Activated naive CD8-positive, alpha-beta T cell treated with anti-CD3 and anti-CD28 coated beads for 36 hours (primary cell): ENCODE measurements at places on chromosomes 11 and 22.

DNA sequence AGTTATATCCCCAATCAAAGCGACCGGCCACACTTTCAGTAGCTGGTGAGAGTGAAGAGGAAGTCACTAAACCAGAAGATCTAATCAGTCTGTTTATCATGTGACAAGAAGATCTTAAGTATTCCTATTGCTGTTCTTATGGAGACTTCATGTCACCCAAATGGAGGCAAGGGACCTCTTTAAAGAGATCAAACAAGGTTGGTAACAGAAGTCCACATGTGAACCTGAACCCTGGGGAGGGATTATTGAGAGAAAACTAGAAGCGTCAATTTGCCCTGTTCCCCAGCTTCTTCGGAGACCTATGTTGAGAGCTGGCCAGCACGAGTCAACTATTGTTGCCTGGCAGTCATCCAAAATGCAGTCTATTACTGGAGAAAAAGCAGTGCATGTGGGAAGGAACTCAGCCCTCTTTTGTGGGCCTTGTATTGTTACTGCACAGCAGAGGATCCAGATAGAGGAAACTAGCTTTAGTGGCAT is 76.9 kb upstream of the CTSC start:
- peak; percentile 9 for DNase-seq

DNA sequence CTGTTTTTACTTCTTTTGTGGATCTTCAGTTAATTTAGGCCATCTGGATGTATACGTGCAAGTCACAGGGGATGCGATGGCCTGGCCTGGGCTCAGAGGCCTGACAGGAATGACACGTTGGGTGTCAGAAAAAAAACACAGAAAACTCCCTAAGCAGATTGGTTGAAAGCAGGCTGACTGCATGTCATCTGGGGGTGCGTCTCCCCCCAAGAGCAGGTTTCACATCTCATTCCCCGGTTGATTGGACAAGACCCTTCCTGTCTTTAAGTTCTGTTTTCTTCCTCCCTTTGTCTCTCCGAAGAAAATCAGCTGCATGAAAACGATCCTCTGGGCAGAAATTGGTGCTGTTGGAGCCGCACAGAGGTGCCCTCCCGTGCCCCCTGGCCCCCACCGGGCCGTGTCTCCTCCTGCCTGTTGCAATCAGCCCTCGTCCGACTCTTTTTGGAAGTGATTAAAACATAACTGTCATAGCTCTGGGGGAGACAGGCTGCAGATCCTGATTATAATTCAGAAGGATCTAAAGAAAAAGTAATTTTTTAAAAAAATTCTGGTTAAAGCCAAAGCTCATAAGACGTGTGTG is 71.8 kb upstream of the PARVG start:
- no peak for DNase-seq

DNA sequence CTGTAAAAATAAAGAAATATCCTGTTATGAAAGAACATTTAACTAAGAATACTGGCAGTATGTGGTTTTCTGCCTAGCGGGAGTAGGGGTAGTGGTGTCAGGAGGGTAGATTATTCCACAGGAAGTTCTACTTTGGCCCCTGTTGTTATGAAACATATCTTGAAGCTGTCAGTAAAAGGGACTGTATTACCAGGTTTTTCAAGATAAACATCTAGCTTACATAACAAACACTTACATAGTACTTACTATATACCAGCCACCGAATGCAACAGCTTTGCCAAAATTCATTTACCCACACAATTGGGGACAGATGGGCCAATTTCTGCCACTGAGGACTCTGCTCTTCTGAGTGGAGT is 3.7 kb downstream of the TMEM123 start:
- DNase-seq, result no peak

- peak; percentile 25 for DNase-seq
Measured at GRCh38 chr11:1336836-1337646, 27.6 kb upstream of the TOLLIP start.

DNA sequence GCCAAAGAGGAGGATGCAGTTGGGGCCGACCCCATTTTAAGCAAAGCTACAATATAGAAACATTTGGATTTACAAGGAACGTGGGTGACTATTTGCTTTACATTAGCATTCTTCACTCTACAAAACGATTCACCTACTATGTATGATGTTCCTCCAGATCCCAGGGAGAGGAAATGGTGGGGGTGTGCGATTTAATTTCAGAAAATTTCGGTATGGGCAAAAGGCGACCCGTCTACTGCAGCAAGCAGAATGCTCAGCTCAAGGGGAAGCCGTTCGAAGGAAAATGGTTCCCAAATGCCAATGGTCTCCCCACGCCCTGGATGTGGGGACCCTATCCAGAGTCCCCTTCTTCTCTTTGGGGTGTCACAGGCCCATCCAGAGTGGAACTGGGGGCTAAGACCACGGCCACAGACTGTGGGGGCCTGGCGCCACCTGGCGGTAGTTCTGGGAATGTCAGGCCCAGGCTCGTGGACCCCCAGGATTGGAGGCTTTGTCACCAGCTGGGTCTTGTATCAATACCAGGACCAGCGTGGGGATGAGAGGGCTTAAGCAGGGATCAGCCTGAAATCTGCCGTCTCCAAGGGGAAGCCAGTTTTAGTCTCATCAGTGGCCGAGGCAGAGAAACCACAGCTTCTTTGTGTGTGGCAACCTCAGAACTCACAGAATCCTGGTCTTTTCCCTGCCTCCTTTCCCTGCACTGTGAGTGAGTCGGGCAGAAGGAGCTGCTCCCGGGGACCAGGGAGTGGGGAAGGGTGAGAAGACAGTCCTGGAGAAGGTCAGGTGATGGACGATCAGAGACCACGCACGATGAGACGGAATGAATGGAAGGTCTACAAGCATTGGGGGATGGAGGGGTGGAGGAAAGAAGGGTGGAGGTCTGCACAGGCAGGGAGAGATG is 8.4 kb downstream of the LRRC10B start:
- DNase-seq, result peak; percentile 63

GRCh38 chr22:47295982-47296381 is 533.5 kb downstream of the TBC1D22A start:
- DNase-seq, result no peak

- DNase-seq, result no peak
Measured at GRCh38 chr11:126725043-126725442, 275.5 kb downstream of the KIRREL3 start.

DNA sequence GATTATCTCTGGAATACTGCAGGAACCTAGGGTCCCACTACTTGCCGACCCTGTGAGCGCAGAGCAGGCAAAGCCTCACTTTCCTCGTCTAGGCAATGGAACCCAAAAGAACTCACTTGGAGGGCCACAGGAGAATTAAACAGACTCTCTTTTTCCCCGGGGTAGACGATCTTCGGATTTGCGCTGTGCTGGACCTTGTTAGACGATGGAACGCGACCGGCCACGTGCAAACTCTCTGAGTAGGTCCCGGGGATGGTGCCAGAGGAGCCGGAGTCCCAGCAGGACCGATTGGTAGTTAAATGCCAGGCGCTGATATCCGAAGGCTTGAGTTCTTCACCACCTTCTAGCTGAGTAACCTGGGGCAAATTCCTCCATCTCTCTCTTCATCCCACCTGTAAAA is 1.0 kb upstream of the SLC1A2 start:
- DNase-seq, result no peak

- no peak for DNase-seq
Measured at GRCh38 chr22:39522567-39523300, 2.4 kb downstream of the ATF4 start.

GRCh38 chr11:8234425-8234821 is 29.3 kb downstream of the LMO1 start:
- DNase-seq, result no peak

DNA sequence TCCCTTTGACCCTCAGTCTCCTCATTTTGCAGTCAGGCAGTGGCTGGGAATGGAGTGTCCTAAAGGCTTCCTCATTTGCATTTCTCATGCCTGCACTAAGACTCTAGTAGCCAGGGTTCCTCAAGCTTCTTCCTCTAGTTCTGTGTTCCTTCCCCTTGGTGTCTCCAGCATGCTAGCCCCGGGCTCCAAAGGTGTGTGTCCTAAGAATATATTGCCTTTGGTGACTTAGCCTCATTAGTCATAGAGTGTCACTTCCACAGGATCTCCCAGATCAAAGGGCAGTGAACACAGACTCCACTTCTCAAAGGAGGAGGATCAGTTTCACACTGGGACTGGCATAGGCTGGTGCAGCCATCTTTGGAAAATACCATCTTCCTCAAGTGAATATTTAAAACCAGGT is 21.4 kb upstream of the ACER3 start:
- DNase-seq, result no peak

- no peak for DNase-seq
Measured at GRCh38 chr11:45606514-45607281, 58.7 kb downstream of the CHST1 start.

DNA sequence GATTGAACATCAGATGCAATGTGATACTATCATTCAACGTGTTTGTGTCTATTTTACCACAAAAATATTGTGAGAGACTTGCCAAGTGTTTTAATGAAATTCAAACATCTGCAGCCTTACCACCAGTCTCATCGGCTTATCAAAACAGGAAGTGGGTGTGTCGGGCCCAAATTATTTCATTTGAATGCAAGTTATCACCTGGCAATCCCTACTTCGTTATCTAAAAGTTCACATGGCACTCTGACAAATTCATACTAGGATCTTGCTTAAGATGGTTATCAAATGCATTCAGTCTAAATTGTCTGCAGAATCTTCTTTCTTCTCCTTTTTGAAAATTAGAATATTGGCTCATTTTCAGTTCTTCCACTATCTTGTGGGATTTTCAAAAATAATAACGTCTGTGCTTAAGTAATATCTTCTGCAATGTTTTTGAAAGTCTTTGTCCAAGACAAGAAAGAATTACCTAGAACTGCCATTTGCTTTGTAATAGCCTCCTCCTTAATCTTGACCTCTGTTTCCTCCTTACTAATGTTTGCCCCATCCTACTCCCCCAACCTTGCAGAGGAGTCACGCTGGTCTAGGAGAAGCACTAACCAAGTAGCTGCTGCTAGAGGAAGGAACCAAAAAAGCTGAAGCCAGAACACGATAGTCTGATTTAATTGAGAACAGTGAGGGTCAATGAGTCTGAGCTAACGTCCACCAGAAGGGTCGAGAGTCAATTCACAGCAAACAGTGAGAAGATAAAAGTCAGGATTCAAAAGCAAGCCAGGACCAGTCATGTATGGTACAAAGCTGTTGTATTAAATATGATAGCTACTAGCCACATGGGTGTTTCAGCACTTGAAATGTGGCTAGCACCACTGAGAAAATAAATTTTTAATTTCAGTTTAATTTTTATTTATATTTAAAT is 10.2 kb upstream of the BIRC3 start:
- DNase-seq, result no peak

- no peak for DNase-seq
Measured at GRCh38 chr22:23104187-23104971, 34.1 kb downstream of the GNAZ start.

- DNase-seq, result no peak
Measured at GRCh38 chr11:47512701-47513100, 40.2 kb downstream of the CELF1 start.

GRCh38 chr11:9861860-9862725 is 198.2 kb downstream of the SWAP70 start:
- DNase-seq, result peak; percentile 37

DNA sequence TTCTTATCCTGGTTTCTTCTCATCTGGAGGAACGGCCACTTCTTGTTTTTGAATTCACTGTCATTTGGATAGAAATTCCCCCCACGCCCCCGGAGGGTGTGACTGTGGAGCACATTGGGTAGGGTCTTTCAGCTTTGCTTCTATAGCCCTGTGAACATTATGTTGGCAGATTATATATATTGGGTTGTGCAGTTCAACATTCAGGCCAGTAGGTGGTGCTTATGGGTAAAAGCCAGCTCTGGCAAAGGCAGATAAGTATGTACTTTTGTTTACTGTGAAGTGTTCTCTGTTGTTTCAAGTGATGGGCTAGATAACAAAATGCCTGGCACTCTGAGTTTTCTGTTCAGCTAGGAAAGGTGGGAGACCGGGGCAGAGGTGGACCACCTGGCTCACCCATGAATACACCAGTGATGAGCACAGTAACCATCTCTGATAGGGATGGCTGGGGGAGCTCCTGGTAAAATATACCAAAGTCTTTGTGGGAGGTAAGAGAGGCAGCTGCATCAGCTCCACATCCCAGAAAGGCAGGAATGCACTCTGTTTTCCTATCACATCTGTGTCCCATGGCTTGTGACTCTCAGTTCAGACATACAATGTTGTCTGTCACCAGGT is 1348.2 kb upstream of the RAG2 start:
- peak; percentile 3 for DNase-seq

DNA sequence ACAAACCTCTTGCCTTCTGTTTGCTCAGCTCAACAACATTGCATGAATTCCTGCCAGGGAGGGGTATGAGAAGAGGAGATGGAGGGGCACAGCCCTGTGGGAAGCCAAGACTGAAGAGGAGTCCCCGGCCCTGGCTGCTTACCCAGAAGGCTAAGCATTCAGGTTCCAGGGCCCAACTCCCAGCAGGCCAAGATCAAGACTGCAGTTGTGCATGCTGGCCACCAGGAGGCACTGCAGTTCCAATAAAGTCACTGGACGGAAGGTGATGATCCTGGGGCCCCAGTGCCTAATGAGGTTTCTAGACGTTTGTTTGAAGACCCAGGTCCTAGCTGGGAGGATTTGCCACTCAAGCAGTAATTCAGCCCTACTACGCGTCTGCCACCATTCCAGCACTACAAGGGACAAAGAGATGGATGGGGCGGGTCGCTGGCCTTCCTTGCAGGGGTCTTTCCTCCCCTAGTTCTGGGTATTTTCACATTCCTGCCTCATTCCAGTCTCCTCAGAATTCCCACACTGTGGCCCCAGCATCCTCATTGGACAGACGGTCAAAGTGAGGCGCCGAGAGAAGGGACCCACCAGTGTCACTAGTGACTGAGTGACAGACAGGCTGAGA is 23.6 kb downstream of the ALX4 start:
- peak; percentile 55 for DNase-seq

DNA sequence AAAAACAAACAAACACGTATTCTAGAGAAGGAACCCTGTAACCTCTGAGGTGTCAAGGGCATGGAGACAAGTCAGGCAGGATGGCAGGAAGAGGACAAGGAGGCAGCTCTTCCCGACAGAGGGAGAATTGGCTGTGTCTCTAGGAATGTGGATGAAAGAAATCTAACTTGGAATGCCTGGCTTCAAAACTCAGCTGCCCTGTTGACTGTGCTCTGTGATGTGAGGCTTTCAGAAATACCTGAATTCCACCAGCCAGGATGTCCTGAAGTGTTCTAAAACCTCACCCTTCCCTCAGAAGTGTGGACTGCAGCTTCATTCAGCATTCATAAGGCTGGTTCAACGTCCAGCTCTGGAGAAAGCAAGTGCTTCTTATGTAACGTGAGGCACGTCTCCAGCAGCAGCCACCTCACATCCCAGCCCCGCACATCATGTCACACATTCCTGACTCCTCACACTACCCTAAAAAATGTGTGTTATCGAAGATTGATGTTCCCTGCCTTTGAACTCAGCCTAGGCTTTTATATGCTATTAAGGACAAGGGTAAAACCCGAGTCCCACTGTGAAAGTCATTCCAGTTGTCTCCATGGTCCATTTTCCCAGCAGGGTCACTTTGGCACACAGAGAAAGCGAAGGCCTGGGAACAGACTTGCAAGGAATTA is 398.9 kb downstream of the ETS1 start:
- DNase-seq, result no peak

- DNase-seq, result no peak
Measured at GRCh38 chr11:47332303-47332711, 20.2 kb downstream of the MYBPC3 start.

GRCh38 chr11:1876361-1877063 is 15.2 kb downstream of the PRR33 start:
- DNase-seq, result peak; percentile 50

- DNase-seq, result no peak
Measured at GRCh38 chr22:27394806-27395404, 406.7 kb downstream of the MN1 start.

GRCh38 chr11:7495882-7496551 is 10.7 kb downstream of the OLFML1 start:
- DNase-seq, result no peak

GRCh38 chr11:78820741-78821140 is 246.1 kb upstream of the NARS2 start:
- DNase-seq, result no peak

GRCh38 chr11:27031754-27032153 is 8.9 kb upstream of the BBOX1 start:
- no peak for DNase-seq
